ENCODE measurements at places on chromosomes 1 and 21. TPM values are rescaled to one million over a fixed set of nuclear protein-coding genes. Genes with fewer than 3 reads are reported as not detected.
A peak's percentile ranks its signal among the peaks of the same experiment; 100 is the strongest.

DNA sequence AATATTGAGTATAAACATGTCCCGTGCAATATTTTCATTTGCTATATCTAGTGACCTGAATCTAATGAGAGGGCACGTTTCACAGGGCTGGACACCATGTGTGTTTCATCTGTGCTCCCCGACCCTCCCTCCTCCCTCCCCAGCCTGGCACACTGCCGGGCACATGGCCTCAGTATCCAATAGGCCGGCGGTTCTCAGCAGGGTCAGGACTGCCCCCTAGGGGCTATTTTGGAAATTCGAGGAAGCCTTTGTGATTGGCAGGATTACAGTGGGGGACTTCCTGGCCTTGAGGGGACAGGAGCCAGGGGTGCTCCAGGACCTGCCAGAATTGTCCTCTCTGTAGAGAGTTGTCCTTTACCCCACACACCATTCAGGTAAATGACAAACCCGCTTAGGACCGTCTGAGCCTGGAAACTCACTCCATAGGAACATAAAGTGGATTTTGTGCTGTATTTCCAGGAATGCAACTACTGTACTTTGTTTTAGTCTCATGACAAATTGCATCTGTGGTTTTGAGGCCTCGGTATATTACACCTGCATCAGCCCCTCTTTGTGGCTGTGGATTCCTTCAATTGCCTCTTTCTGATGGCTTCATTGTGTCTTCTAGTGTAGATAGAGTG is 109.5 kb upstream of the SIM2 start:
- no peak for DNase-seq

GRCh38 chr1:228207381-228207810 is 448 bp upstream of the OBSCN start:
- DNase-seq: no peak

DNA sequence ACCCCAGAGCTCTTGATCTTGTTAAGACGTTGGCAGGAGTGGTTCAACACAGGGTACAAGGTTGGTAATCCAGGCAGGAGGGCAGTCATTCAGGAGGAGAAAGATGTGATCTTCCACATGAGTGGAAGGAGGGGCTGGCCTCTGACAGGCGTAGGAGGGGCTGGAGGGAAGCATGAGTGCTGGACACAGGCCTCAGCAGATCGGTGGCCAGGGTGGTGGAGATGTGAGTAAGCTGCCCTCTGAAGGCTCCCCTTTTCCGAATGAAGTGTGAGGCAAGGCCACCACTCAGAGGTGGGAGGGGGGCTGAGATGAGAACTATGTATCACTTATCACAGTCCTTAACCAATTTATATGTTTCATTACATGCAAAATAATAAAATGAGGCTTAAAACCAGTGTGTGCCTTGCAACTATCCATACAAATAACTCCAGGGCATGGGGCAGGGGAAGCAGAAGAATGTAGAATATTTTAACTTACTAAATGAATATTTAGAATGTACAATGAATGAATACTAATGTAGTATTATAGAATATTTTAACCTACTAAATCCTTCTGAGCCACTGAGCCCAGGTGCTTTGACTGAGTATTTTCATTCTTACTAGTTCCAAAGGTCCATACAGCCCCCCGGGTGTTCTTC is 103.5 kb upstream of the TLR5 start:
- DNase-seq: no peak

GRCh38 chr1:44584167-44584566 is 90.1 kb downstream of the TMEM53 start:
- DNase-seq: no peak

OR6Y1 gene
- polyA plus RNA-seq: not detected

GRCh38 chr1:101278845-101279244 is 42.0 kb downstream of the S1PR1 start:
- no peak for DNase-seq

DNA sequence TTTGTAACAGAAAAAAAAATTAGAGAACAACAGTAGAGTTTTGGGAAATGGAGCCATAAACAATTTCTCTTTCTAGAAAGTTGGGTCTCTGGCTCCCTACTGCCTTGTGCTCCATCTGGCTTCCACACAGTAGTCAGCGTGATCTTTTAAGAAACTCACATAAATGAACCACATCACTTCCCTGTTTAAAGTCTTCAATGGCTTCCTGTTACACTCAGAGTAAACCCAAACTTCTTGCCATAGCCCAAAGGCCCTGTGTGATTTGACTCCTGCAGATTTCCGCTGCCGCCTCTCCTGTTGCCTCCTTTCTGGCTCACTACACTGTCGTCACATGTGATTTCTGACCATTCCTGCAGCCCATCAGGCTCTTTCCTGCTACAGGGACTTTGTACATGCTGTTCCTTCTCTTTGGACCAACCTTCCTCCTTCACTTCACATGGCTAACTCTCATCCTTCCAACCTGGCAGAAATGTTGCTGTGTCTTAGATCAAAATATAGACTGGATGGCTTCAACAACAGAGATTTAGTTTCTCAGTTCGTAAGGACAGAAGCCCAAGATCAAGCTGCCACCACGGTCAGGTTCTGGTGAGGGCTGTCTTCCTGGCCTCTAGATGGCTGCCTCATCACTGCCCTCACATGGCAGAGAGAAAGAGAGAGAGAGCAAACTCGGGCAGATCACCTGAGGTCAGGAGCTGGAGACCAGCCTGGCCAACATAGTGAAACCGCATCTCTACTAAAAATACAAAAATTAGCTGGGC is 34.0 kb downstream of the OPRD1 start:
- no peak for DNase-seq

MAP10 gene
- 1.6 TPM for polyA plus RNA-seq

DNA sequence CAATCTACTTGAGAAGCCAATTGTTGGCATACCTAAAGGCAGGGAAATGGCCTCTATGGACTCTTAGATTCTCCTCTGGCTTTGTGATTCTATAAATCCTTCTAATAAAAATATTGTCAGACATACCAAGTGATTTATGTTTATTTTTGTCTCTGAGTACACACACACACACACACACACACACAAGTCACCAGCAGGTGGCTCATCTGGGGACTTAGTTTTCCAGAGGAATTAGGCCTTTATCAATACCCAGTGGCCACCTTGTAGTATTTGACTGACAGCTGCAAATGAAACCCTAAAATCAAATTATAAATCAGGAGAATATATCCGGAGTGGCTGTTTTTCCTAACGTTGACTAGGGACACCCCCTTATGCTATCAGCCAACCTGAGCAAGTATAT is 258.5 kb downstream of the BRINP2 start:
- no peak for DNase-seq

- DNase-seq: peak; percentile 81
These were observed 90.1 kb downstream of the TENT5C start for GRCh38 chr1:117695796-117696490.

LIPI gene
- not detected for polyA plus RNA-seq

DNA sequence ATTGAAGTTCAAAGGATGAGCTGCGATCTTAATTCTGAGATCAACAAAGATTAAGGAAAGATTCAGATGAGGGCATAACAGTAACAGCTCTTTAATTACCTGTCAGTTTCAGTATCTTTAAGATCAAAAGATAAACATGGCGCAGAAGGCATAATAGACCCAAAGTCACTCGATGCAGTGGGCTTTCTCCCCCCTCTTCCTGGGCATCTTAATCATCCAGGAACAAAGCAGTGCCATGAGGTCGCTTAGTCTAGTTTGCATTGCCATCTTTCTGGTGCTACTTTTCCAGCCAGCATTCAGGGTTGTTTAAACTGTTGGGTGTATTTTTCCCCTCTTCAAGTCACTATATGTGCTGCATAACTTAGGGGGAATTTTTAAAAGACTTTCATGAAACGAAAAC is 72.3 kb downstream of the HUNK start:
- DNase-seq: no peak

DNA sequence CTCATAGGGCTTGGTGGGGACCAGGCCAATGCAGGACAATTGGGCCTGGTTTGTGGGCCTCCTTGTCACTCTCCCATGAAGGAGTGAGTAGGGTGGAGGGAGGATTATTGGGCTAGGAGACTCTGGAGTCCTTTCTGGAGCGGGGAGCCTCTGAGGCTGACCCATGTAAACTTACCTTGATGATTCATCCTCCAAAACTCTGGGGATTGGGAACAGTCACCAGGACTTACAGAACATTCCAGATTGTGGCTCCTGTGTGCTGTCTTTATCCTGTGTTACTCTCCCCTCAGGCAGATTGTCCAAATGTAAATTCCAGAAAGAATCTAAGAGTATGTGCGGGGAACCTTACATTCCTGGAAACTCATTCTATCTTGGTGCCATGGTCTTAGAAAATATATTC is 197.6 kb downstream of the CAMTA1 start:
- no peak for DNase-seq

- DNase-seq: no peak
These were observed 27.8 kb upstream of the PWP2 start for GRCh38 chr21:44079446-44079845.

PFKL gene
- 59.1 TPM for polyA plus RNA-seq

Measured in AG04450 (cell line).